Adrenal gland (tissue), 19 donors: ENCODE measurements at places on chromosomes 16 and 17. TPM values are rescaled to one million over a fixed set of nuclear protein-coding genes. Genes with fewer than 3 reads are reported as not detected.

GRCh38 chr16:88499292-88499691 is 46.2 kb downstream of the ZFPM1 start:
- H3K4me3 ChIP-seq, result no peak overlapping the region
- H3K4me1 ChIP-seq, result no peaks in the 10 kb centered on the region
- H3K27me3 ChIP-seq, result no peaks in the 10 kb centered on the region
- no peaks in the 10 kb centered on the region for H3K36me3 ChIP-seq
- H3K27ac ChIP-seq, result peak overlapping the region; percentile 49

DNA sequence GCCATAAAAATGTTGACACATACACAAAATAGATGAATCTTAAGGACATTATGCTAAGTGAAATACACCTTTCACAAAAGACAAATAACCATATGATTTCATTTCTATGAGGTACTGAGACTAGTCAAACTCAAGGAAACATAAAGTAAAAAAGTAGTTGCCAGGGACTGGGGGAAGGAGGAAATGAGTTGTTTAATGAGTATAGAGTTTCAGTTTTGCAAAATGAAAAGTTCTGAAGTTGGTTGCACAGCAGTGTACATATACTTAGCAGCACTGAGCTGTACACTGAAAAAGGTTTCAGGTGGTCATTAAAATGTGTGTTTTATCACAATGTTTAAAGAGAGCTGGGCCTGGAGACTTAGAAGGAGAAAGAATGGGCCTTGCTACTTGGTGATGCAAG is 4.7 kb upstream of the SLC13A2 start:
- no peaks in the 10 kb centered on the region for H3K36me3 ChIP-seq
- no peak overlapping the region for H3K27ac ChIP-seq
- H3K4me3 ChIP-seq, result no peak overlapping the region
- no peaks in the 10 kb centered on the region for H3K4me1 ChIP-seq
- no peak for DNase-seq

DNA sequence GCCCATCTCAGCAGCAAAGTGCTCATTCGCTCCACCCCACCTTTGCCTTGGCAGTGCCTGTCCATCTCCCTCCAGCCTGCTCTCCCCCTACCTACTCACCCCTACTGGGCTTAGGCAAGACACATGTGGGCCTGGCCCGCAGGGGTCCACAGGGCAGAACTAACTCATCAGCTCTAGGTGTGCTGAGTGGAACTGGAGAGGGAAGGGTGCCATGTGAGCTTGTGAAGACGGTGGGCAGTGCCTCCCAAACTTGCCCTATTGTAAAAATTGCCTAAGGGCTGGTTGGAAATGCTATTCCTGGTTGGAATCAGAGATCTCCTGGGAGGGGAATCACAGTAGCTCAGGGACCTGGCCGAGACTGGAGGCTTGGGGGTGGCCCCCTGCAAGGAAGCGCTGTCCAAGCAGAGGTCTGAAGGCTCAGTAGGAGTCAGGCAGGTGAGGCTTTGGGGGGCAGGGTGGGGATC is 29.1 kb upstream of the TNS4 start:
- no peak overlapping the region for H3K4me3 ChIP-seq
- H3K27ac ChIP-seq, result no peak overlapping the region
- H3K27me3 ChIP-seq, result no peaks in the 10 kb centered on the region
- H3K4me1 ChIP-seq, result peaks cover 4% of the 10 kb centered on the region
- DNase-seq, result no peak
- H3K36me3 ChIP-seq, result no peaks in the 10 kb centered on the region

DNA sequence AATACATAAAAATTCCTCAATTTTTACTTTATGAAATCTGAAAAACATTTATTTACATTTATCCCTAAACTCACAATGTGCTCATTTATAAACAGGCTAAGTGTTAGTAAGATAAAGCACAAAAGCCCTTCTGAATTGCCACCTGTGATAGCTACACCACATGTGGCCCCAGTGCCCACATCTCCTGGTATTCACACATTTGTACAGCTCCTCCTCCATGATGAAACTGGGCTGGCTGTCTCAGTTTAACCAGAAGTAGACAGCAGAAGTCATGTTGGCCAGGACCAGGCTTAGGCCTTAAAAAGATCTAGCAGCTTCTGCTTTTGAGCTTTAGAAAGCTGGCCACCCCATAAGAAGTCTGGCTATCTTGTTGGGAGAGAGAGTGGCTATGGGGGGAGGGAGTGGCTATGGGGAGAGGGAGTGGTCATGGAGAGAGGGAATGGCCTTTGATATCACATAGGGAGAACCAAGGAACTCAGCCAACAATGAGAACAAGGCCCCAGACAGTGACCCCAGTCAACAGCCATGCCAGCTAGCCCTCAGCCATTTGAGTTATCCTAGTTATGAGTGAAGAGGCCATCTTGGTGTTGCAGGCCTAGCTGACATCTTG is 47.4 kb downstream of the CEP95 start:
- no peaks in the 10 kb centered on the region for H3K27me3 ChIP-seq
- no peak for DNase-seq
- no peaks in the 10 kb centered on the region for H3K36me3 ChIP-seq
- no peaks in the 10 kb centered on the region for H3K4me1 ChIP-seq
- no peak overlapping the region for H3K4me3 ChIP-seq

DNA sequence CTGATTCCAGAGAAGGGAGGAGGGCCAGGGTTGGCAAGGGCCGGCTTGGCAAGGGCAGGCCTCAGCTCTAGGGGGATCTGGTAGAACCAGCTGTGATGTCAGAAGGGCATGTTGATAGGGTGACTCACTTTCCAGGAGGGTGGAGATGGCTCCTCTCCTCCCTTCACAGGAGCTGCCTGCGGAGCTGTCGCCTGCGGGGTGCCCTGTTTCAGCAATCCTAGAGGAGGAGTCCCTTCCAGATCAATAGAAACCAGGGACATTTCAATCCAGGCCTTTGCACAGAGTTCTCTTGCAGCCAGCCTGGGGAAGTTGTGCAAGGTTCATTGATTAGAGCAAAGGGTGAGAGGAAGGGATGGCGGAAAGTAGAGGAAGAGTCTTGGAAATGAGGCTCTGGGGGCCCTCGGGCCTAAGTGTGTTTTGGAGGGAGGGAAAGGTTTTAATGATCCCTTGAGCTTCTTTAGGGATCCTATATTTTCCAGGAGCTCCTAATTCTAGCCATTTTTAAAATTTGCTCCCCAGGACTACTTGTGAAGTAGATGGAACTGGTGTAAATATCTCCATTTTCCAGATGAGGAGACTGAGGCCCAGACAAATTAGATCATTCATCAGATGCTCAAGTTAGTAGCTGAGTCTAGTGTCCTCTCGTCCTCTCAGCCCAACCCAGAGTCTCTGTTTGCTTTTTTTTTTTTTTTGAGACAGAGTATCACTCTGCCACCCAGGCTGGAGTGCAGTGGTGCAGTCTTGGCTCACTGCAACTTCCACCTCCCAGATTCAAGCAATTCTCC is 24.8 kb upstream of the CSNK2A2 start:
- no peak for DNase-seq
- H3K27me3 ChIP-seq, result no peaks in the 10 kb centered on the region
- H3K4me3 ChIP-seq, result no peak overlapping the region
- no peaks in the 10 kb centered on the region for H3K36me3 ChIP-seq
- no peak overlapping the region for H3K27ac ChIP-seq

- no peaks in the 10 kb centered on the region for H3K4me1 ChIP-seq
- no peak for DNase-seq
Observed at GRCh38 chr17:33178681-33179080, 114.4 kb downstream of the ASIC2 start.

DNA sequence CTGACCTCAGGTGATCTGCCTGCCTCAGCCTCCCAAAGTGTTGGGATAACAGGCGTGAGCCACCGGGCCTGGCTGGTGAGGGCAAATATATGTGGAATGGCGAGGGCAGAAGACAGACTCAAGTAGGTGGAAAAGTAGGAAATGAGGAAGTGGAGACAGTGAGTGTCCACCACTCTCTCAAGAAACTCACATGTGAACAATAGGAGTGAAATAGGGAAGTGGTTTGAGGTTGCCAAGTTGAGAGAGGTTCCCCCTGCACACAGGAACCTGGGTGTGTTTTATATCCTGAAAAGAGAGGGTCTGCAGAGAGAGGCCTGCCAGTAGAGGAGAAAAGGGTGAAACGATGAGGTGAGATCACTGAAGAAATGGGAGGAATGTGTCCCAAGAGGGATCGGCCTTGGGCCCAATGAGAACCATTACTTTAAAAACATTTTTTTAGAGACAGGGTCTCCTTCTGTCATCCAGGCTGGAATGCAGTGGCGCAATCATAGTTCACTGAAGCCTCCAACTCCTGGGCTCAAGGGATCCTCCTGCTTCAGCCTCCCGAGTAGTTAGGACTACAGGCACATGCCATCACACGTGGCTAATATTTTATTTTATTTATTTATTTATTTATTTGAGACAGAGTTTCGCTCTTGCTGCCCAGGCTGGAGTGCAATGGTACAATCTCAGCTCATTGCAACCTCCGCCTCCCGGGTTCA is 17.1 kb upstream of the CORO1A start:
- no peaks in the 10 kb centered on the region for H3K4me1 ChIP-seq
- no peak for DNase-seq
- no peaks in the 10 kb centered on the region for H3K27me3 ChIP-seq
- H3K4me3 ChIP-seq, result no peak overlapping the region
- no peak overlapping the region for H3K27ac ChIP-seq

GRCh38 chr17:79080761-79081290 is 6.2 kb downstream of the ENGASE start:
- H3K27me3 ChIP-seq, result no peaks in the 10 kb centered on the region
- DNase-seq, result no peak
- H3K4me1 ChIP-seq, result peaks cover 8% of the 10 kb centered on the region

GRCh38 chr16:359067-359763 is 6.7 kb upstream of the AXIN1 start:
- H3K4me1 ChIP-seq, result no peaks in the 10 kb centered on the region
- H3K27ac ChIP-seq, result no peak overlapping the region

DNA sequence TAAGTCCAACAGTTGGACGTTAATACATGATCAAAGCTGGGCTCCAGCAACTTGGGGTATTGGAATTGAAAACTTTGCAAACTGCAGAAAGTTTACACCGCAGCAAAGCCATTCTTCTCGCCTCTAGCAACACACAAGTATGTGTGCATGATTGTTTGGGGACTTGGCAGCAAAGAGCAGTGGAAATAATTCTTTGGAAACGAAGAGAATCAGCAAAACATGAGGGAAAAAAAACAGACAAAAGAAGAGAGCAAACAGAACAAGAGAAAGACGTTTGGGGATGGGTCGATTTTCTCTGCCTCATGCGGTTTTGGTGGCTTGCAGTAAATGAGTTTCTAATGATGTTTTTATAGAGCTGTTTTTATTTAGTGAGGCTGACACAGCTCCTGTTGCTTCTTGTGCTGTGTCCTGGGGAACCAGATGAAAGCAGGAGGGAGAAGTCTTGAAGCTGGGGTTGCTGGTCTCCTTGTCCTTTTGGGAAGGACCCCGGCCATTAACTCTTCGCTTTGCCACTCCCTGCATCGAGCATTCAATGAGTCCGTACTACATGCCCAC is 502.9 kb downstream of the GRIN2A start:
- no peak for DNase-seq
- no peak overlapping the region for H3K27ac ChIP-seq
- H3K4me1 ChIP-seq, result no peaks in the 10 kb centered on the region

DNA sequence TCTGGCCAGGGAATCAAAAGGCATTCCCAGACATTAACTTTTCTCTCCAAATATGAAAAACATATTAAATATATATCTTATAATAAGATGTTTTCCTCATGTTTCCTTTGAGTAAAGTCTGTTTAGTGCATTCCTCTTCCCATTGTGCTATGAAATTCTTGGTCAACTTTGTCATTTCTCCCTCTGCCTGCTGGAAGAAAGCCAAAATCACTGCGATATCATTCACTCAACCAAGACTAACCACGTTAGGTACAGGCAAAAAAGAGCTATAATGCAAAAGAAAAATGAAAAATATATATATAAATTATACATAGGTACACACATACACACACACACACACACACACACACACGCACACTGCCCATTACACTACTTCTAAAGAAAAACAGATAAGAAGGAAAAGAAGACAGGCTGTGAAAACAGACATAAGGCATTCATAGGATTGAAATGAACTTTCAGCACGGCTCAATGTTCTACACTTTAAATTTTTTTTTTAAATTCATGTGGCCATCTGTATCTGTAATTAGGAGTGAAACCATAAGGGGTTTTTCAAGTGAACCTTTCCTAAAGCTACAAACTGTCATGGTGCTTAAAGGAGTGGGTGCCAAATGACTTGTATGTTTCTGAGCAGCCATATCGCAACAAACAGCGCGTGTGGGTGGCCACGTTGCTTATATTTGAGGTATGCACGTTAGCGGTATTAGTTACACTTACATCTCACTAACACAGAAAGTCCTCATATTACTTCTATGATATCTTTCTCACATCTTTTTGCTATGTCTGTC is 71.6 kb upstream of the PSMD7 start:
- H3K36me3 ChIP-seq, result no peaks in the 10 kb centered on the region
- no peak overlapping the region for H3K4me3 ChIP-seq
- DNase-seq, result no peak
- no peaks in the 10 kb centered on the region for H3K4me1 ChIP-seq
- no peaks in the 10 kb centered on the region for H3K27me3 ChIP-seq

DNA sequence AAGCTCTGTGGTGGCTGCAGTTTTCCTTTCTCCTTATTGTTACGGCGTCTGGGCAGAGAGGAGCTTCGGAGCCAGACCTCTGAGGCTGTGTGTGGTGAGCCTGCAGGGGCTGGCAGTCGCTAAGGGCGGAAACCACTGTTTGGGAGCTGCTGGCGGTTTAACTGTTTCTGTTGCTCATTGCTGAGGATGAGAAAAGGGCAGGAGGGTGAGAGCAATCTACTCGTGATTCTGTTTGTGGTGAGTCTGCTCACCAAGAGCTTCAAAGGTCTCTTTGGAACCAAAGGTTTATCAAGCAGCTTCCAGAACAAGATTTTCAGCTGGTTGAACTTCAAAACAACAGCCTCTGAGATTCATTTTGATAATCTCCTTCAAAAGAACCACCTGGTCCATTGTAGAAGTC is 143.9 kb downstream of the ANKFN1 start:
- H3K36me3 ChIP-seq, result no peaks in the 10 kb centered on the region
- H3K4me3 ChIP-seq, result no peak overlapping the region
- no peak for DNase-seq
- H3K27ac ChIP-seq, result no peak overlapping the region

- no peak for DNase-seq
- peaks cover 7% of the 10 kb centered on the region for H3K27me3 ChIP-seq
- H3K36me3 ChIP-seq, result no peaks in the 10 kb centered on the region
- H3K4me1 ChIP-seq, result no peaks in the 10 kb centered on the region
- no peak overlapping the region for H3K4me3 ChIP-seq
Observed at GRCh38 chr17:72011561-72011960, 109.3 kb upstream of the SOX9 start.

- no peak overlapping the region for H3K4me3 ChIP-seq
- no peaks in the 10 kb centered on the region for H3K4me1 ChIP-seq
- H3K27ac ChIP-seq, result no peak overlapping the region
- DNase-seq, result no peak
Observed at GRCh38 chr16:25487888-25488287, 203.9 kb upstream of the HS3ST4 start.

CCL16 gene
- 0.24 TPM for polyA plus RNA-seq

ZSCAN10 gene
- polyA plus RNA-seq, result not detected

PLA2G10 gene
- polyA plus RNA-seq, result not detected

SHISA6 gene
- 0.56 TPM for polyA plus RNA-seq
